Urinary bladder (tissue), 4 donors: ENCODE measurements at places on chromosomes 4 and X.

DNA sequence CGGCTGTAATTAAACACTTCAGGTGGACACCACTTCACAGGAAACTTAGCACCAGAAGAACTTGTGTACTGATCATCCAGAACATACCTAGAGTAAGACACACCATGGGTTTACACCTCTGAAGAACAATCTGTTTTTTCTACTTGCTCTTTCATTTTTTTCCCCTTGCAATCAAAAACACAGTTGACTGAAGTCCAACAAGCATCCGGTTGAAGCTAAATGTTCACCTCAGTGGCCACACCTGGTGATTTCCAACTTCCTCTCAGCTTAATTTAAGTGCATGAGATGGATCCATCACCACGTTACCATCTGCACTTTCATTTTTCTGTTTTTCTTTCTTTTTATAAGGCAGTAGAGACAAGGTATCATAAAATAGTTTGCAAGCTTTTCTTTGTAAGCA is 4.9 kb upstream of the TXK start:
- no peak for DNase-seq

DNA sequence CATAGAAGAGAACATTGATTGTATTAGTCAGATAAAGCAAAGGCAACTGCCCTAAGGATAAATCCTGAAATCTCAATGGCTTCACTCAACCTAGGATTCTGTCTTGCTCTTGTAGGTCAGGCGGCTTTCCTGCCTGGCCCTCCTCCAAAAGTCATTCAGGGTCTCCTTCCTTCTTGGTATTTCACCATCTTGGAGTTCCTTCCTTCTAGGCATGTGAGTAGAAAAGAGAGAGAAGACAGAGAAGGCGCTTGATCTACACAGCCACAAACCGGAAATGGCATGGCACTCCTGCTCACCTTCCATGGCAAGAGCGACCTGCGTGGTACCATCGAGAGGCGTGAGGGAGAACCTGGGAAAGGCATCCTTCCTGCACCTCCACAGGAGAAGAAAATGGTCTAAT is 45.3 kb upstream of the HELT start:
- DNase-seq = no peak

DNA sequence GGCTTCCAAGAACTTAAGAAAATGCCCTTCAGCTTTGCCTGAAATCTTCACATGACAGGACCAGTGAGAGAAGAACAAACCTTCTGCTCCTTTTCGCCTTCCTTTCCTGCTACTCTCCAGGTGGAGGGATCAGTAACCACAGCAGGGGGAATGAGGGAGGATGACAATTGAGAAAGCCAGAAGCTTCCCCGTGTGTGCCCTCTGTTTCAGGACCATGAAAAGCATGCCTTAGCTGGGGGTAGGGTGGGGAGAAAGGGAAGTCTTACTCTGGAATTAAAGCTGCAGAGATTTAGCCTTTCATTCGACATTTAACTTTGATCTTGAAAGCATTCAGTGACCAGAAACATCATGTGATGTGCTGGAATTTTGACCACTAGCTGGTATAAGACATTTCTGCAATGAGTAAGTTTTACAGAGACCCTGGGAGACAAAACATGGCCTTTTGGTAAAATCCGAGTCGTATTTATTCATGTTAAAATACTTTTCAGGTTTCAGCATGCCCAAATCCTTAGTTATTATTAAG is 10.6 kb upstream of the PUDP start:
- DNase-seq = no peak

DNA sequence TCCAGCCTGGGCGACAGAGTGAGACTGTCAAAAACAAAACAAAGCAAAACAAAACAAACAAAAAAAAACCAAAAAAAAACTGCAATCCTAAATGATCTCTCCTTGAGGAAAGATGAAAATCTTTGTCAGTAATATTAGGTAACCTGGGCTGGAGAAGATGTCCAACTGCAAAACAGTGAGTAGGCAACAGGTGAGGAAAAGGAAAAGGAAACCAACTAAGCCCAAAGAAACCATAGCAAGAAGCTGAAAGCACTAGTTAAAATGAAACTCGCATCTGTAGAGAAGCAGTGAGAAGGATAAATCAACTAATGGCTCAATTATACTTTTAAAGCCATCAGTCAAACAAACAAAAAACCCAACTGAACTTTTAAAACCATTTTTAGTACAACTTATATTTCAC is 54.2 kb downstream of the ENOX2 start:
- DNase-seq = no peak

DNA sequence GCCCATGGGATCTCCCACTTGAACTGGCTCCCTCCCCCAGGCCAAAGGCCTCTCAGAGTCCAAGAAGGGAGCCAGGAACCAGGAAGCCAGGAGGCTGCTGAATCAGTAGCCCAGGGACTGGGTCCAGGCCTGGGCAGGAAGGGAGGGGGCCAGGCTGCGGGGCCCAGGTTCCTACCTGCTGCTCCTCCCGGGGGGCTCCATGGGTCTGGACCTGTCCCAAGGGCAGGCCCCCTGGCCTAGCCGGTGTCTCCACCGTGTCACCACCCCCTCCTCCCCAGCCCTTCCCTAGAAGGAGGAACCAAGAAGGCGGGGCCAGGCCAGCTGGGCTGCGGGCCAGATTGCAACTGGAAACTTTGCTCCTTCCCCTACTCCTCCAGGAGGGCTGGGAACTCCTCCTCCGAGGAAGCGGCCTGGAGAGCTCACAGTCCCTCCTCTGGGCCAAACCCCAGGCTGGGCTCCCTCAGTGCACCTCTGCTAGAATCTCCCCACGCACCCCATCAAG is at the start of gene IQSEC2:
IQSEC2 (minus strand) TSS at position 264 of the 502 bp plus-strand sequence.
- DNase-seq = peak; percentile 46

GRCh38 chrX:64389489-64389888 is 5.8 kb downstream of the MTMR8 start:
- DNase-seq = no peak

GRCh38 chr4:955161-955921 is 18.0 kb downstream of the DGKQ start:
- no peak for DNase-seq

GRCh38 chr4:48493452-48494100 is 3.5 kb downstream of the ZAR1 start:
- DNase-seq = no peak

DNA sequence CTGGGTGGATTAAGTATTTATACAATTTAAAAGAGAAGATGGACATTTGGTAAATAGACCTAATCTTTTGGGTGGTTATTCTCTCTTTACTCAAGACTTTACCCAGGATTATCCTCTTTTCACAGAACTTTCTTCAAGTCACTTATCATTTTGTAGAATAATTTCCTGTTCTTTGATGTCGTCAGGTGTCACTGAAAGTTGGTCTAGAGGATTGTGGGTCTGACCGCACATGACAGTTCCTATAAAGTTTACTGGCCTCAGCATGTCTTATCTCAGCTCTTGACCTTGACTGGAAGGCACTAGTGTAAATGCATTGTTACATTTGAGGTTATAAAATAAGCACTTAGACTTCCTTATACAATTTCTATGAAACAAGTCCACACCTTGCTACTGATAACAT is 139.9 kb upstream of the SLC4A4 start:
- DNase-seq = no peak

- no peak for DNase-seq
These were observed 138.4 kb upstream of the HCCS start for GRCh38 chrX:10972706-10973105.

DNA sequence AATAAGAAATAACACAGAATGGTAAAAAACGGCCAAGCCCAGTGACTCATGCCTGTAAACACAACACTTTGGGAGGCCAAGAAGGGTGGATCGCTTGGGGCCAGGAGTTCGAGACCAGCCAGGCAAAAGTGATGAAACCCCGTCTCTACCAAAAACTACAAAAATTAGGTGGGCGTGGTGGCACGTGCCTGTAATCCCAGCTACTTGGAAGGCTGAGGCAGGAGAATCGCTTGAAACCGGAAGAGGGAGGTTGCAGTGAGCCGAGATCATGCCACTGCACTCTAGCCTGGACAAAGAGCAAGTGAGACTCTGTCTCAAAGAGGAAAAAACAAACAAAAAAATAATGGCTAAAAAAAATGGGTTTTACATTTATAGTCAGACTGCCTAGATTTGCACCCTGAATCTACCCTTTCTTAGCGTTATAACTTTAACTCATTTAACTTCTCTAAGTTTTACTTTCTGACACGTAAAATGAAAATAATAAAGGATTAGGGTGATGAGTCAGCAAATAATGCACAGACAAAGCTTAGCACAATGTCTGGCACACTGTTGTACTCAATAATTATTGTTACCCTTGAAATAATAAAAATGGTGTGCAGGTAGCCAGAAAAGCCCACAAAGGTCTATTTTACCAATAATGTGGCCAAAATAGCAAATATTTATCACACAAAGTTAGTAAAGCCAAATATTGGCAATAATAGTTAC is 55.0 kb downstream of the ATP11C start:
- DNase-seq = no peak

GRCh38 chrX:18002791-18003190 is 141.7 kb upstream of the RAI2 start:
- no peak for DNase-seq

DNA sequence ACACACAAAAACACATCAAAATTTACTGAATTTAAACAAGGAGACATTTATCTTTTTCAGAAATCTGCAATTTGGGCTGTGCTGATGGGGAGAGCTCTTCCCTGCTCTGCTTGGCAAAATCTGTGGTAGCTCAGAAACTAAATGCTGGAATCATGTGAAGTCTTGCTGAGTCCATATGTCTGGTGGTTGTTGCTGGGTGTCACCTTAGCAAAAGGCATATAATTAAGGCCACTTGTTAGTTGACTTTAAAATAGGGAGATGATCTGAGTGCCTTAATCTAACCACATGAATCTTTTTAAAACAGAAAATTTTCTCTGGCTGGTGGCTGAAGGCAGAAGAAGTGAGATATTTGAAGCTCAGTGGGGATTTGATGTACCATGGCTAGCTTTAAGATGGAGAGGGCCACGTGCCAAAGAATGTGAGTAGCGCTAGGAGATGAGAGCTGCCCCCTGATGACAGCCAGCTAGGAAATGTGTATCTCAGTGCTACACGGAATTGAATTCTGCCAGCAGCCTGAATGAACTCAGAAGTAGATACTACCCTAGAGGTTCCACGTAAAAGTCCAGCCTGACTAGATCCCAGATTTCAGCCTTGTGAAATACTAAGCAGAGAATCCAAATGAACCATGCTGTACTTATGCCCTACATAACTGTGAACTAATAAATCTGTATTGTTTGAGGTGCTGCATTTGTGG is 7.6 kb upstream of the GUF1 start:
- no peak for DNase-seq

- no peak for DNase-seq
These were observed 49.3 kb upstream of the HMX1 start for GRCh38 chr4:8920969-8921368.

GRCh38 chr4:146342600-146343192 is 128.4 kb downstream of the REELD1 start:
- DNase-seq = no peak

- DNase-seq = no peak
These were observed 472.5 kb upstream of the RPS6KA3 start for GRCh38 chrX:20739038-20739745.

GRCh38 chrX:145003443-145003842 is 243.9 kb upstream of the SPANXN1 start:
- no peak for DNase-seq

- DNase-seq = no peak
These were observed 335.2 kb downstream of the PCDH10 start for GRCh38 chr4:133484287-133484686.

- no peak for DNase-seq
These were observed 152.2 kb downstream of the GRID2 start for GRCh38 chr4:92455951-92456350.

GRCh38 chr4:71217688-71218087 is 121.1 kb upstream of the SLC4A4 start:
- no peak for DNase-seq

DNA sequence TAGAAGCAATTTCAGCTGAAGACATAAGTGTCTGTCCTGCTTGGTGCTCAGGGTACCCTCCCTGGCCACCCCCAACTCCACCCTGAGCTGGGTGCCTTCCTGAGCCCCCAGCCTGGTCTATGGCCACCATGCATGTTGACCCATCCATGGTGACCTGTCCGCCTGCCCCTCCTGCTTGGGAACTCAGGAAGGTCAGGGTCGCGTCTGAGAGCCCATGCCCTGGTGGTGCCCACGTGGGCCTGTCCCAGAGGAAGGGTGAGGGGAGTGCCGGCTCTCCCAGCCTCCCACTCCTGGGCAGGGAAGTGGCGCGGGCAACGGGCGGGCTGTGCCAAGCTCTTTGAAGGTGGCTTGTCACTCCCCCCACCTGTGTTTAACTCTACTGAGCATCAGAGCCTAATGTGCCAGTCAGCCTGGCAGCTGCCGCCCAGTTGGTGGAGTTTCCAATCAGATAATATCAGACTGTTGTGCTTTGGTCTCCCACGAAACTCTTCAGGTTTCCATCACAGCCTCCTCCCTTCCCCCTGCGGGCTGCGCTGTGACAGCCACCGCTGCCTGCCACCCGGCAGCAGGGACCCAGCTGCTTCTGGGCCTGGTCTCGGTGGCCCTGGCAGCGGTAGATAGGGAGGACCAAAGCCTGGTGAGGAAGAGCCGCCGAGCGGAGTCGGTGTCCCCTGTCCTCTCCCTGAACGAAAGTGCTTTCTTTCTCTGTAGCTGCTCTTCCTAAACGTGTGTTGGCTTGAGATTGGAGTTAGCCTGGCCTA is 4.8 kb downstream of the SH3BP2 start:
- DNase-seq = no peak

DNA sequence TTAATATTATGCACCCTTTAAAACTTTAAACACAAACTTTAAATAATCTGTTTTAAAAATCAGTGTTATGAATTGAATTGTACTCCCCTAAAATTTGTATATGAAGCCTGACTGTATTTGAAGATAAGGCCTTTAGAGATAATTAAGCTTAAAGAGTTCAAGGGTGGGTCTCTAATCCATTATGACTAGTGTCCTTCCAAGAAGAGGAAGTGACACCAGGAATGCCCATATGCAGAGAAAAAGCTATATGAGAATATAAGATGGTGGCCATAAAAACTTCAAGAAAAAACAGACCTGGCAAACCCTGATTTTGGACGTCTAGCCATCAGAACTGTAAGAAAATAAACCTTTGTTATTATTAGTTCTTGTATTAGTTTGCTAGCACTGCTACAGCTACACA is 29.0 kb downstream of the UGT2A2 start:
- DNase-seq = no peak

- peak; percentile 61 for DNase-seq
These were observed 13.2 kb upstream of the IL13RA2 start for GRCh38 chrX:115030625-115031024.

- DNase-seq = no peak
These were observed 165.0 kb upstream of the GEMIN8 start for GRCh38 chrX:14194711-14195110.

DNA sequence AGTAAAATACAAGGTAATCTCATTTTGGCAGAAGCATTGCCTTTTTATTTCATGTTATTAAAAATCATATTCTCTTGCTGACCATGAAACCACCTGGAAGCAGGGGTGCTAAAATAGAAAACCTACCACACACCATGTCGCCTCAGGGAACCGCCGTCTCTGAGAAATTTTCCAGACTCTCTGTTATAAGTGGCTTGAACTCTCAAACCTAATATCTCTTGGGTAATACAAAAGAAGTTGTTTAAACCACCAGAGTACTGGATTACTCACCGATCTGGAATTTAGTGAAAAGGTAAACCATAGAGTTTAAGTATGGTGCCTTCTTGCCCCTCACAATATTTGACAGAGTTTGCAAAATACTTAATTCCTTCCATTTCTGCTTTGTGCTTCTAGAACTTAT is 27.7 kb downstream of the ENPP6 start:
- DNase-seq = no peak

GRCh38 chr4:156901871-156902270 is 69.7 kb downstream of the PDGFC start:
- no peak for DNase-seq
